ENCODE measurements at places on chromosomes 7 and 10. TPM values are rescaled to one million over a fixed set of nuclear protein-coding genes. Genes with fewer than 3 reads are reported as not detected.

DNA sequence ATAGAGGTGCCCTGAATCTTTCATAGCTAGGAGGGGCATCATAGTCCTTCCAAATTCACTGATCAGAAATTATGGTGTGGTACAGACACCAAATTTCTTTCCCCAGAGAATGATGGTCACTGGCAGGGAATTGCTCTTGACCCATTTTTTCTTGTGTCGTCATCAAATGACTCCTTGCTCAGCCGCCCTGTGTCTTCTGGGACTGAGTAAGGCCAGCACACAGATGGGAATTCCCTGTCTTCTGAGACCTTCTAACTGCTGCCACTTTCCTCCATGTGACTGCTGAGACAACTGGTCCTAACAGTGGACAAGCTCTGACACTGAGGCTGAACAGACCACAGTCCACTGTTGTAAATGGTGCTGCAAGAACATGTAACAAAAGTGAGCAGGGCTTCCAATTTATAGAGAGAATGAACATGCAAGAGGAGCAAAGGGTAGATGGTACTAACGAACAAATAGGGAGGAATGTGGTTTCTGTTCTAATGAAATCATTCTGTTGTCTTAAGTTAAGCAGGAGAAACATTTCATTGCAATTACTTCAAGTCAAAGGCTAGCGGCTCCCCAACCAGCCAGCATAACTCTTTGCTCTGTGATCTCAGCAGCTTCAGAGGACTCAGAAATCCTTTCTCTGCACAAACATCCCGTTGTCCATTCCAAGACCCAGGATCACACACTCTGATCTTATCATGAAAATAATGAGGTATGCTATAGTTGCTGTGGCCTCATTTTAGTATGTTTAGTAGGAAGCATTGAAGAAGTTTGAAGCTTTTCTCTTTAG, 235.9 kb upstream of the PRSS1 start:
- no peak for DNase-seq

GRCh38 chr7:37645282-37646050, 38.1 kb upstream of the GPR141 start:
- no peak for DNase-seq

GRCh38 chr7:81293806-81294205, 375.0 kb upstream of the SEMA3C start:
- no peak for DNase-seq

DNA sequence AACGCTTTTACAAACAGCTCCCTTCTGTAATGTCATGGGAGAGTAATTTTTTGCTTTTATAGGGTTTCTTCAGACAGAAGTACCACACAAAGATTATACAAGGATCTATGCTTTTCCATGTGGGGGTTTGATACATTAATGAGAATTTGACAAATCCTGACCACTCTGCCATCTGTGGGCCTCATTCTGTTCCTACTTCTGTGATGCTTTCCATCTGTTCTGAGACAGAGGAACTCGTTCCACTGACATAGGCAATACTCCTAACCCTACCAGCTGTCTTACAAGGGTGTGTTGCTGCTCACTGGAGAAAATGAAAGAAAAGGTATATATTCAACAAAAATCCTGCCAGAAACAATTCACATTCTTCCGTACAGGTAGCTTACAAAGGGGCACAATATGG, 59.4 kb upstream of the NAMPT start:
- no peak for DNase-seq

DNA sequence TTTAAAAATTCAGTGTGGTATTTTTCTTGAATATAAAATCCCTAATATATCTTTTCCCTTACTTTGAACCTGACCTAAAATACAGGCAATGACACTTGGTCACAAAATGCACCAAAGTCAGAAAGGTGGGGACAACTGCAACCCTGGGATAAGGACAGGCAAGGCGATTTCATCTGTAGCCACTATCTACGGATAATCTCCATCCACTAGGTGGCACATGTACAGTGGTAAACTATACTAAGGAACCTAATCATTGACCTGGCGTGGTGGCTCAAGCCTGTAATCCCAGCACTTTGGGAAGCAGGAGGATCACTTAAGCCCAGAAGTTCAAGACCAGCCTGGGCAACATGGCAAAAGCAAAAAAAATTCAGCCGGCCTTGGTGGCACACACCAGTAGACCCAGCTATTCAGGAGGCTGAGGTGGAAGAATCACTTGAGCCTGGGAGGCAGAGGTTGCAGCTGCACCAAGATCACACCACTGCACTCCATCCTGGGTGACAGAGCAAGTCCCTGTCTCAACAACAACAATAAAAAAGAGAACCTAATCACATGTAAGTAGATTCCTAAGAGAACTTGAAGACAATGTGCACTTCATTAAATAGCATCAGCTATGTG, 98.9 kb downstream of the KMT2C start:
- DNase-seq: no peak

DNA sequence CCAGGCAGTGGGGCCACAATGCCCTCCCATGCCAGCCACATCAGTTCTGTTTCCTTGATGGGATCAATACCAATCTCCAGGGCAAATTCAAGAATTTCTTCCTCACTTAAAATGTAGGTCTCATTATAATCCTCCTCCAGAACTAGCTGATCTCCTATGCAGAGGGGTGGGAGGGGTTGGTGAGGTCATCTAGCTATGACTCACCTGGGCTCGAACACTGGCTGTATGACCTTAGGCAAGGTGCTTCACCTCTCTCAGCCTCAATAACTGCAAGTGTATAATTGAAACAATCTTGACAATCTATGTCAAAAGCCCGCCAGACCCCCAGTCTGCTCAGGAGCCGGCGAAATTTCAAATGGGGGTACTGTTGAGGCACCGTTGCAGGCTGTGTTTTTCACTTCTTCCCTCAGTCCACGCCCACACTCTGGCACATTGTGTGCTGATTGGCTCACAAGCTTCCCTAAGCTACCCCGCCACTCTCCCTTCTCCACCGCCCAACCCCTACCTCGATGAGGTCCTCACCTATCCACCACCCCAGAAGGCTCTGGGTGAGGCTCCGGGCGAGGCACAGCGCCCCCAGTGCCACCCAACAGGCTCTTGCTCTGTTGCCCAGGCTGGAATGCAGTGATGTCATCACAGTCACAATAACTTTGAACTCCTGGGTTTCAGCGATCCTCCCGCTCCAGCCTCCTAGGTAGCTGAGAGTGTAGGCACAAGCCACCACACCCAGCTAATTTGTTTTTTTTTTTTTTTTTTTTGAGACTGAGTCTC, 70.5 kb downstream of the ZNF22 start:
- no peak for DNase-seq

DNA sequence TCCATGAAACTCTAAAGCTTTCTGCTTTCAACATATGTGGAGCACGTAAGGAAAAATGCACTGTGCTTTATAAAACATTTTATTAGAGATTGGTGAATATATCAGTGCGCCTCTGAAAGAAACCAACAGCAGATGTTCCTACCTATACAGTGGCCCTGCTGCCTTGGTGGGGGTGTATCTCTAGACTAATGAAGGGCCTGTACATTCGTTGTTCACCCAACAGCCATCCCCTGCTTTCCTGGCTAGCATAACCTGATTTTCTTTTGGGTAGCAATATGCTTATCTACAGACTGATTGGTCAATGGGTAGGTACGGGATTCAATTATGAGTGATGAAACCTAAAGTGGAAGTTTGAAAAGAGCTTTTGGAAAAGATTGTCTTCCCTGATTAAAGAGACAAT, 119.7 kb upstream of the FAM133B start:
- no peak for DNase-seq

DNA sequence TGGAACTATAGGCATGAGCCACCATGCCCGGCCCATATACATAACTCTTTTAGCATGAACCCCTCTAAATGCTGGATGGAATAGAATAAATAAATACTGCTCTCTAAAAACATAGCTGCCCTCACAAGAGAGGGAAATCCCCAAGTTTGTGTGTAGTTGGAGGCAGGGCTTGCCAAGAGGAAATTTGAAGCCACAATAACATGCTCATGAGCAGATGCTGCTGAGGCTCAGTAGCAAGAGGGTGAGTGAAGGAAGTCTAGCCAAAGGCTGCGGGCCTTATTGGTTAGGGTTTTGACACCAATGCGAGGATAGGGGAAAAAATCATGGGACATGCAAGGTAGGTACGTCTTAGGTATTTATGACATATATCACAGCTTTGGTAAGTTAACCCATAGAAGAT, 17.3 kb downstream of the TPK1 start:
- DNase-seq: no peak

- DNase-seq: no peak
These were observed 417 bp downstream of the RFC2 start for GRCh38 chr7:74253835-74254128.

GRCh38 chr7:158083526-158084310, 503.9 kb downstream of the PTPRN2 start:
- no peak for DNase-seq

DNA sequence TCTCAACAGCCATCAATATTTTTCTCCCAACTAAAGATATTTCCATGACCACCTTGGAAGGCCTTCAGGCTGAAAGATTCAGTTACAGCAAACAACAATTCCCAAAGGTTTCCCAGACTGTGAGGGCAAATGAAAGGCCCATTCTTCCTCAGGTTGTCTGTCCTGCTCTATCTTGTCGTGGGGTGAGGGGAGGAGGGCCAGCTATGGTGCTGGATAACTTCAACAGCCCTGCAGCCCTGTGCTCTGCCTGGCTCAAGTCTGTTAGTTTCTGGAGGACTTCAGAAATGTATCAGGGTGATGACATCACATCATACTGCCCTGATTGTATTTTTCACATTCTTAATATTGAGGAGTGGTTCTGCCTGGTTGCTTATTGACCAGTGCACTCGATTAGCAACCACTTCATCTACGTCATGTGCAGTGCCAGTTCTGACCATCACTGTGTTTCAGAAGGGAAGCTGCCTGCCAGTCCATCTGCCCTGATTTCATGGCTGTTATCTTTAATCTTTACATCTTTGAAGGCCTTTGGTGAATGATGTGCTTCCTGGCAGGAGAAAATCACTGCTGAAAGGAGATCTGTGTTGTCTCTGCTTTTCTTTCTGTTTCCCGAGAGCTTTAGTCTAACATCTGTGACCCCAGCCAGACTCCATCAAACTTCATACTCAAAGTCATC, 135.5 kb downstream of the NRF1 start:
- DNase-seq: no peak

GRCh38 chr7:24201226-24201625, 82.8 kb upstream of the NPY start:
- DNase-seq: no peak

DNA sequence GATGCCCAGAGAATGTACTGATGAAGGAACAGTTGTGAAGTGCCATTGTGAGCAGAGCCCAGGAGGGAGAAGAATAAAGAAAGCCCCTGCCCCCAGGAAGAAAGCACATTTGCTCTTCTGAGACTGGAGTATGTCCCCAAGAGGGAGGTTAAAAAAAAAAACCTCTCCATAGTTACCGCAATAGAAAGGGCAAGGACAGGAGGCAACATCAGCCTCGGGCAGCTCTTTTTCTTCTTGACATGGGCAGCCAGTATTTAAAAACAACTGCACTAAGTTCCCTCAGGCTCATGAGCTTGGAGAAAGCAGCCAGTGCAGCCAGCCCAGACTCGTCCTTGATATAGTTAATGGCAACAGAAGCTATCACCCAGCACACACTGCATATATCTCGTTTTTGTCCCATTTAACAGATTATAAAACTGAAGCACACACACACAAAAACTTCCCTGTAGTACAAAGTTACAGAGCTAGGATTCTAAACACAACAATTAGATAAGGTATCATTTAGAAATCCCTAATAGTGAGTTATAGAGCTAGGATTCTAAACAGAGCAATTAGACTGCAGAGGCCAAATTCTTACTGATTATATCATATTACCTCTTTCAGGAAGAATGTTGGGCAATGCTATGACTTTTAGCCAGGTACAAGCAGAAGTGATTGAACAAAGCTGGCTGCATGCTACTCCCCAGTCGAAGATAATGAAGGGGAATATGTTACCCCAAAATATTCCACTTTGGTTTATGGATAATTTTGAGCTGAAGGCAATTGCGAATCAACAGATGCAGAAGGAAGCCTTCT, 823.5 kb downstream of the GRID1 start:
- DNase-seq: no peak

GRCh38 chr10:5648494-5649457, 17.6 kb downstream of the ASB13 start:
- no peak for DNase-seq

- no peak for DNase-seq
These were observed 102.4 kb downstream of the CFTR start for GRCh38 chr7:117582219-117582704.

- no peak for DNase-seq
These were observed 489.8 kb upstream of the ZMIZ1 start for GRCh38 chr10:78578929-78579328.

- DNase-seq: peak; percentile 15
These were observed 7.8 kb downstream of the LIPM start for GRCh38 chr10:88810196-88810961.

- DNase-seq: no peak
These were observed 352.3 kb downstream of the ELMO1 start for GRCh38 chr7:37096341-37096740.

DNA sequence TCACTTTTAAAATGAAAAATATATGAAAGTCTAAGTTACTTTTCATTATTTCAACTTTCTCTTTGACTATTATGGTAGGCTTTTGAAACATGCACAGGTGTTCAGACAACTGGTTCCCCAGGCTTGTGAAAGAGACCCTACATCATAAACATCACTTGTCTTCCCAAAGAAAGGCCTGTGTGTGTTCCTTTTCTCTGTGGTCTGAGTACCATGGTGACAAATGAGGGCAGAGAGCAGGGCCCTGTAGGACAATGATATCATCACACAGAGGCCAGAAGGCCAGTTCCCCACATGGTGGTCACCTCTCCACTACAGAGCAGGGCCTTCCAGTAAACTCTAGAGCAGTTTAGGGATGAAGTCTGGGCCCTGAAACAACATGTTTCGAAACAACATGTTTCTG, 288.8 kb downstream of the USP6NL start:
- DNase-seq: no peak

GRCh38 chr10:132192076-132192975, 5.6 kb downstream of the DPYSL4 start:
- no peak for DNase-seq

DNA sequence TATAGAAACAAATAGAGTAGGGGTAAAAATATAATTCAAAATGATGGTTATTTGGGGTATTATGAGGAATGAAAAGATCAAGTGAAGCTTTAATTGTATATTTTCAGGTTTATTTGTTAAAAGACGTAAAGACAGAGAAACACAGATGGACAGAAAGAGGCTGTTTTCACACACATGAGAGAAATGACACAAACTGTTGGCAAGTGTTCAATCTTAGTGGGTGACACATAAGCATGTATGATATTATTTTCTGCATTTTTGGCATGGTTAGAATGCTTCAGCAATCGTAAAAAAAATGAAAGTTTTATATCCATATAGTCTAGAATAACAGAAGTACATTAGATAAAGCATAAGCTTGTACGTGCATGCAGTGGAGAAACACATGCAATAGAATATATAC, 464.4 kb upstream of the AKR1E2 start:
- DNase-seq: no peak

C10orf53 gene
- not detected for polyA plus RNA-seq

KCNMA1 gene
- polyA plus RNA-seq: 15.2 TPM

CTAGE15 gene
- polyA plus RNA-seq: not detected

CYP2C18 gene
- 0.12 TPM for polyA plus RNA-seq

TUBB8 gene
- not detected for polyA plus RNA-seq
